Left lobe of liver (tissue), 2 donors: ENCODE measurements at places on chromosomes 16 and 17. TPM values are rescaled to one million over a fixed set of nuclear protein-coding genes. Genes with fewer than 3 reads are reported as not detected.

The OTOP2 gene
- not detected for total RNA-seq

The GAS2L2 gene
- total RNA-seq: not detected

The GPR142 gene
- total RNA-seq: not detected

The CCL8 gene
- not detected for total RNA-seq

The CHST4 gene
- total RNA-seq: 3.9 TPM

The TMEM114 gene
- total RNA-seq: not detected

The HOXB6 gene
- total RNA-seq: 0.83 TPM

The PRKCB gene
- total RNA-seq: 3.3 TPM

The NPIPB9 gene
- 2.3 TPM for total RNA-seq

The TEX19 gene
- total RNA-seq: not detected

The GDPD3 gene
- total RNA-seq: 1.4 TPM

The OR3A3 gene
- total RNA-seq: not detected

The ENPP7 gene
- total RNA-seq: 2.9 TPM

The TBC1D26 gene
- not detected for total RNA-seq

The GCGR gene
- total RNA-seq: 109 TPM

The TCAP gene
- 0.55 TPM for total RNA-seq

The SNAI3 gene
- total RNA-seq: 0.43 TPM

The RDM1 gene
- not detected for total RNA-seq

The WNT9B gene
- not detected for total RNA-seq

The HEATR3 gene
- 11.9 TPM for total RNA-seq

The TNFSF13 gene
- total RNA-seq: 5.9 TPM

The KCNAB3 gene
- total RNA-seq: 1.3 TPM

The TPSD1 gene
- total RNA-seq: not detected

The TPSG1 gene
- total RNA-seq: 0.15 TPM

The RUNDC3A gene
- not detected for total RNA-seq

The ALDH3A1 gene
- total RNA-seq: 1.5 TPM

The HOXB1 gene
- total RNA-seq: not detected

The DHRS7C gene
- total RNA-seq: not detected

The CIBAR2 gene
- not detected for total RNA-seq

The PRSS27 gene
- total RNA-seq: 0.45 TPM

The TNFRSF12A gene
- total RNA-seq: 4.3 TPM

The FN3K gene
- 64.1 TPM for total RNA-seq

The KRTAP4-12 gene
- not detected for total RNA-seq

The PMFBP1 gene
- total RNA-seq: 0.48 TPM

The PDXDC1 gene
- 117 TPM for total RNA-seq

The CA4 gene
- total RNA-seq: 0.53 TPM

The ABCC11 gene
- 5.8 TPM for total RNA-seq

The ZPBP2 gene
- not detected for total RNA-seq

The DPEP1 gene
- total RNA-seq: 0.13 TPM

The STX1B gene
- total RNA-seq: 4.2 TPM

The ALOX15B gene
- total RNA-seq: 0.35 TPM

The FAM20A gene
- 52.4 TPM for total RNA-seq

The CLEC18B gene
- total RNA-seq: 1.1 TPM

The ORMDL3 gene
- 159 TPM for total RNA-seq

The CACNG4 gene
- total RNA-seq: 0.10 TPM

The SCNN1G gene
- not detected for total RNA-seq

The CDH8 gene
- total RNA-seq: not detected

The MRPL45 gene
- total RNA-seq: 19.1 TPM

The RFWD3 gene
- 8.8 TPM for total RNA-seq

The NPIPA5 gene
- 0.50 TPM for total RNA-seq

The MMP28 gene
- total RNA-seq: 0.45 TPM

The C1QL1 gene
- total RNA-seq: 0.13 TPM

The KRTAP3-2 gene
- not detected for total RNA-seq

The APOH gene
- 3,947 TPM for total RNA-seq

The IRX6 gene
- not detected for total RNA-seq

The RRAD gene
- total RNA-seq: 0.98 TPM
